ENCODE measurements at places on chromosomes 11 and 22.

DNA sequence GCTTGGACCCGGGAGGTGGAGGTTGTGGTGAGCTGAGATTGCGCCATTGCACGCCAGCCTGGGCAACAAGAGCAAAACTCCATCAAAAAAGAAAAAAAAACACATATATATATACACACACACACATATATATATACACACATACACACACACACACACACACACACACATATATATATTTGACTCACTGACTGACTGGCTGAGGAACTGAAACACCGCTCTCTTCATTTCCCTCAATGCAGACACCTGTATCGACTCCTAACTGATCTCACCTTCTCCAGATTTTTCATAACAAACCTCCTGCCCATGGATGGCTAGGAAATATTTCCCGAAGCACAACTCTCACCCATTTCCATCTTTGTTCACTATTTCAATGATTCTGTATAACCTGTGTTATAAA lies 140.7 kb upstream of the ANO3 start:
- no peak for DNase-seq

DNA sequence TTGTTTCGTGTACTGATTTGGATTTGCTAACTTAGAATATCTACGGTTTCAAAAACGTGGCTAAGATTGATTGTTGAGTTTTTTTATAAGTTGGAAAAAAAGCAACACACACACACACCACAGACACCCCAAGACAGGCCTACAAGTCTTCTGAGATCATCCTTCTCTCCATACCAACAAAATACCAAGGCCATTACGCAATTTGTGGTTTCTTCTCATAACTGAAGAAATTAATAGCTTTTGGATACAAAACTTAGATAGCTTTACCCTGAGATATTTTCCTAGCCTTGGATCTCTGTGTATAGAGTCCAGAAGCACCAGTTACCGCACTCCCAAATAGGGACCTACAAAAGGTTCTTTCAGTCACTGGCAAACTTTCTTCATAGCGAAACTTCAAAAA lies 113.6 kb downstream of the SIK3 start:
- DNase-seq, result no peak

GRCh38 chr11:73244589-73245240 lies 26.6 kb downstream of the P2RY2 start:
- no peak for DNase-seq

DNA sequence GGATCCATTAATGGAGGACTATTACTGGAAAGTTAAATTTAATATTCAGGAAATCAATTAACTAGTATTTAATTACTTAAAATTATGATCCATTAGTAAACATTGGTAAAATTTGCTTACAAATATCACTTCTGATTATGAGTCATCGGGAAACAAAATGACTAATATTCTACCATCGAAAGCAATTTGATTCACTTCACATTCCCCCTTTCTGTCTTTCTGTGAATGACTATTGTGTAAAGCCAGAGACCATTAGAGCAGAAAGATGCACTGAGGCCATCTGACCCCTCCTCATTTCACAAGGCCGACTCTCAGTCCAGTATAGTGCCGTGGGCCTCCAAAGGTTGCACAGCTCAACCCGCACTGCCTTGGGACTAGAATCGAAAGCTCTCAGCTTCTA lies 619.0 kb downstream of the OPCML start:
- DNase-seq, result no peak

GRCh38 chr22:38923463-38924346 lies 33.7 kb upstream of the APOBEC3A start:
- DNase-seq, result no peak

DNA sequence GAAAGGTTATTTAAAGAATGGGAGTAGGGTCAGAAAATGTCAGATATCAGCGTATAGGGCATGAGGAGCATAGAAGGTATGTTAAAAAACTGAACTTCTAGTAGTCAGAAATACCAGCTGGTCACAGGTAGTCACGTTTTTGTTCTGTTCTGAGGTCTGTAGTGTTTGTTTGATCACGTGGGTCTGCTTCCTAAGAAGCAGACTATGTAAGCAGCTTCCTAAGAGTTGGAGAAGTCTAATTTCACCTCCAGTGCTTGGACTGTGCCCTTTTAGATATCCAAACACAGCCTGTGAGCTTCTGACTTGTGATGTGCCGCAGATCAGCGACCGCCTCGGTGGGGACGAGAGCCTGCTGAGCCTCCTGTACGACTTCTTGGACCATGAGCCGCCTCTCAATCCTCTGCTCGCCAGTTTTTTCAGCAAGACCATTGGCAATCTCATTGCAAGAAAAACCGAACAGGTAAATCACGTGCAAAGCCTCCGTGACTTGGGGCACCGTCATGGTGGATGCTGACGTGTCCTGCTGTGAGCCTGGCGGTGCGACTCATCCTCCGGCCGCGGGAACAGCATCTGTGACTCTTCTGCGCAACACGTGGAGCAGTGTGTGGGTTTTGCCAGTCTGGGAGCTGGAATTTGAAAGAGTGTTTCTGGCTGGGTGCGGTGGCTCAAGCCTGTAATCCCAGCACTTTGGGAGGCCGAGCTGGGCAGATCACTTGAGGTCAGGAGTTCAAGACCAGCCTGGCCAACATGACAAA lies 63.5 kb downstream of the PPP6R2 start:
- no peak for DNase-seq

Data from esophagus squamous epithelium (tissue), 5 donors.